ENCODE measurements at places on chromosomes 1 and 21.

DNA sequence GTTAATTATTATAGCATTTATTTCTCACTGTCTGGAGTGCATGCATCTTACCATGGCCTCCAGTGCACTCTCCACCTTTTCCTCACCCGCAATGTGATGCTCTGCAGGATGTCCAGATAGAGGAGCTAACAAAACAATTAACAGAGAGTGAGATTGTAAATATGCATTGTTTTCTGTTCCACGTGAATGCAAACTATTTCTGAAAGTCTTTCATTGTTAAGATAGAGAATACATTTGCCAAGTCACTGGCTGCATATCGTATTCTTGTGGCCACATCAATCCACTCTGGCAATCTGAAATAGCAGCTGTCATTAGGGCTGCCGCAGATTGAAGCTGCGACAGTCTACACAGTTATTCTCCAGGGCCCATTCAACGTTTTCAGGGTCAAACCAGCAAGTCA is 143.8 kb downstream of the DUSP10 start:
- DNase-seq, result no peak

GRCh38 chr1:19110257-19110927 is 99.7 kb downstream of the UBR4 start:
- DNase-seq, result no peak

DNA sequence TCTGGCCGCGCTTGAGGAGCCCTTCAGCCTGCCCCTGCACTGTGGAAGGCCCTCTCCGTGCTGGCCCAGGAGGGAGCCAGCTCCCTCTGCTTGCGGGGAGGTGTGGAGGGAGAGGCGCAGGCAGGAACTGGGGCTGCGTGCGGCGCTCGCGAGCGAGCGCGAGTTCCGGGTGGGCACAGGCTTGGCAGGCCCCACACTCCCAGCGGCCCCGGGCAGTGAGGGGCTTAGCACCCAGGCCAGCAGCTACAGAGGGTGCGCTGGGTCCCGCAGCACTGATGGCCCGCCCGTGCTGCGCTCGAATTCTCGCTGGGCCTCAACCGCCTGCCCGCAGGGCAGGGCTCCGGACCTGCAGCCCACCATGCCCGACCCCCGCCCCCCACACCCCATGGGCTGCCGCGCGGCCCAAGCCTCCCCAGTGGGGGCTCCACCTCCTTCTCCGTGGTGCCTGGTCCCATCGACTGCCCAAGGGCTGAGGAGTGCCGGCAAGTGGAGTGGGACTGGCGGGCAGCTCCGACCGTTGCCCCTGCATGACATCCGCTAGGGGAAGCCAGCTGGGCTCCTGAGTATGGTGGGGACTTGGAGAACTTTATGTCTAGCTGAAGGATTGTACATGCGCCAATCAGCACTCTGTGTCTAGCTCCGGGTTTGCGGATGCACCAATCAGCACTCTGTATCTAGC is 46.0 kb downstream of the COL24A1 start:
- no peak for DNase-seq

DNA sequence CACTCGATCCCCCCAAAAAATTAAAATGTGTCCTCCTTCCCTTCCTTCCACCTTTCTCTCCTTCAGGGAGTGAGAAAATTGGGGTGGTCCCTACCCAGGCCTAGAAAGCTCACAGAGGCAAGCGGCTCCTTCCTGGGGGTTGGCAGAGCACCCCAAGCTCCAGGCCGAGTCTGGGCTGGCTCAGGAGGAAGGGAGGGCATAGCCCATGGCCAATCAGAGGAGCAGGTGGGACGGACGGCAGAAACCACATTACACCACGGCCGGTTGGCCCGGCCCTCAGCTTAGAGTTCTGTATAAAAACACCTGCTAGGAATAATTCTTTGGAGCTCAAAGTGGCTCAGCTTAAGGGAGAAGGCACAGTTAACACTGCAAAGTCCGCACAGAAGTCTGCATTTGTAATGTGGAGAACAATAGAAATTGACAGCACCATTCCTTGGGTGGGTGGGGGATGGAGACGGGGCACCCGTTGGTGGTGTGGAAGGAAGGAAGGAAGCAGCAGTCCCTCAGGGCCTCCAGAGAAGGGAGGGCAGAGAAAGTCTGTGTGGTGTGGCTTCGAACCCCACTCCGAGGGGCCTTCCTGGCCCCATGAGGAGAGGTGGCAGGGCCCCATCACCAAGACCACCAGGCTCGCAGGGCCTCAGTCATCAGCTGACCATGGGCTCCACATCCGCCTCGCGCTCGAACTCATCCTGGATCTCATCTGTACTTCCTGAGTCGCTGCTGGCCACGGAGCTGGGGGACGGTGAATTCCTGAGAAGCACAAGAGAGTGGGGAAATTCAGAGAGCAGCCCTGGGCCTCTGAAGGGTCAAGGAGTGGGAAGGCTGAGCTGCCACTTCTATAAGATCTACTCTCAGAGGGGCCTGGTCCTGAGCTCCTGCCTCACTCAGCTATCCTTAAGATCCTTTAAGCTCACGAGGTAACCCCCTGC is 5.8 kb upstream of the ALDH4A1 start:
- no peak for DNase-seq

DNA sequence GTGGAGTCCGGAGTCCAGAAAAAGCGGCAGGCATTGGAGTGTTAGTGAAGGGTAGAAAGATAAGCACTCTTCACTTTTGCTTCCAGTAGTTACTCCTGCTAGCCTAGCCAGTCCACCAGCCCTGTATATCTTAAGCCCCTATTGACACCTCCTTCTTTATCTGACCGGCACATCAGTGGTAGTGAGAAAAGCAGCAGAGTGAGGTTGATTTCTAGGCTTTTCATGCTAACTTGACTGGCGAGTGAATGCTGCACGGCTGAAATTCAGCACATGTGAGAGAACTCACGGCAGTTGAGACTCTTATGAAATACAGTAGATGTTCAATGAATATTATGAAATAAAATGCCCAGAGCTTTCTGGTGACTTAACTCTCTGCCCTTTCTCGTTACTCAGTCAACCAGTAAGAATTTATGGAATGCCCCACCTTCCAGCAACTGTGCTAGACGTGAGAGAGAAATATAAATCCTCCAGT is 128.2 kb downstream of the CACHD1 start:
- no peak for DNase-seq

- no peak for DNase-seq
Measured at GRCh38 chr1:94864821-94865220, 44.7 kb downstream of the SLC44A3 start.

DNA sequence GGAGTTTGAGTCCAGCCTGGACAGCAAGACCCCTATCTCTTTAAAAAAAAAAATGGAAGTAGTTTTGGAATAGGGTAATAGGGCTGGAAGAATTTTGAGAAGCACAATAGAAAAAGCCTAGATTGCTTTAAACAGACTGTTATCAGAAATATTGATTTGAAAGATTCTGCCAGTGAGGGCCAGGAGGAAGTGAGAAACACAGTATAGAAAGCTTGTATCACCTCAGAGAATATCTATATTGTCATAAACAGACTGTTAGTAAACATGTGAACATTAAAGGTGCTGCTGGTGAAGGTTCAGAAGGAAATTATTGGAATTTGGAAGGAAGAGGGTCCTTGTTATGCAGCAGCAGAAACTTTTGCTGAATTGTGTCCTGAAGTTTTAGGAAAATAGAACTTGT is 24.8 kb upstream of the PSEN2 start:
- DNase-seq, result no peak

DNA sequence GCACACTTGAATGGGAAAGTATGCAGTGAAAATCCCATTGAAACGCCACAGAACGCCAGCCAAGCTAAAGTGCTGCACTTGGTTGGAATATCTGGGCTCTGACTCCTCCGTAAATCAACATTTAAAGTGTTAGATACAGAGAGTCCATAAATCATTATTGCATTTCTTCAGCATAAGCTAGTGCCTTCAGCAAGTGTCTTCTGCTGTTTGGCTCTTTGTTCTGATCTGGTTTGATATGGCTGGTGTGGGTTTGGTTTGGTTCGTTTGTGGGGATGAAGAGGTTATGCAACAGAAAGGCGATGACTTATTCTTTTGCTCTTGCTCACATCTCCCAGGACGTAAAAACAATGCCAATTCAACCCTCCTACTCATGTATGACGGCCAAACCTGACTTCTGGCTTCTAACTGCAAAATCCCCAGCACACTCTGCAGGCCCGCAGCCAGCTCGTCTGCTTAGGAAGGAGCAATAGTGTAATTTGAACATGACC is 121.8 kb upstream of the ERG start:
- no peak for DNase-seq

DNA sequence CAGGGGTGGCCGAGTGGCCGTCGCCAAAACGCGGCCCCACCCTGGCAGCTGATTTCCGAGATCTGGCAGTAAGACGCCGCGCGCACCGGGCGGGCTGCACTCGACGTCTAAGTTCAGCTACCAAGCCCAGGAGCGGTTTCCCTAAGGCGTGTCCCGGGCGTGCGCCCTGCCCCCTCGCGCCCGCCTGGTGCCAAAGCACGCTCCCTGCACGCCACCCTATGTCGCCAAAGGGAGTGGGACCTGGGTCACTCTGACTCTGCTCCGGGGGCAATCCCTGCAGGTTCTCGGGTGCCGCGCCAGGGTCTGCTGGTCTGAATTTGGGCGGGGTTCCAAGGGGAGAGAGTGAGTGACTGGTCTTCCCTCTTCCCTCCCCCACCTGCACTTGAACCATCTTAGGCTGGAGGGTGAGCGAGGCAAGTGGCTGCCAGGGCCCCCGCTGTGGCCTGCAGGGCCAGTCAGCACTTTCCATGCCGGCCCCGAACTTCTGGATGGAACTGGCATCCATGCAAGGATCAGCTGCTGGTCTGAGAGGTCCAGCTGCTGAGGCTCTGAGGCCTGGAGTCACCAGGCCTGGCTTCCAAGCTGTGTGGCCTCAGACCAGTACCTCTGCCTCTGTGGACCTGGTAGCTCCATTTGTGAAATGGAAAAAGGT is at the start of gene LRRC38:
TSS of gene LRRC38 (minus strand) at position 109 of the 652 bp plus-strand sequence. CDS start 410 bp downstream, outside the sequence.
- DNase-seq, result no peak

GRCh38 chr1:230328342-230329015 is 97.7 kb downstream of the PGBD5 start:
- no peak for DNase-seq

GRCh38 chr1:230972855-230973271 is 5.8 kb downstream of the TTC13 start:
- DNase-seq, result peak; percentile 33

DNA sequence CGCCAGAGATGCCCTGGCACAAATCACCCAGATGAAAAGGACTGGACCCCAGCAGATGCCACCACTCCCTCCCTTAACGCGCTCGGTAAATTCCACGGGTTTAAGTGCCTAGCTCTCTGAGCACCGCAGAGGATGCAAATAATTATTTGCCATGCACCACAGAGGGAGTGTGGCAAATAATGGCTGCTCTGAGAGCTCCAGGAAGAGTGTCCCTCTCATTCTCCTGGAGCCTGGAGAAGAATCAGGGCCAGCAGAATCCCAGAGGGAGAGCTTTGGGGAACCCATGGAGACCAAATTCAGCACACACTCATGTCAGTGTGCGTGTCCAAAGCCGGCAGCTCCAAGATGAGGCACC is 667 bp downstream of the HHIPL2 start:
- no peak for DNase-seq

DNA sequence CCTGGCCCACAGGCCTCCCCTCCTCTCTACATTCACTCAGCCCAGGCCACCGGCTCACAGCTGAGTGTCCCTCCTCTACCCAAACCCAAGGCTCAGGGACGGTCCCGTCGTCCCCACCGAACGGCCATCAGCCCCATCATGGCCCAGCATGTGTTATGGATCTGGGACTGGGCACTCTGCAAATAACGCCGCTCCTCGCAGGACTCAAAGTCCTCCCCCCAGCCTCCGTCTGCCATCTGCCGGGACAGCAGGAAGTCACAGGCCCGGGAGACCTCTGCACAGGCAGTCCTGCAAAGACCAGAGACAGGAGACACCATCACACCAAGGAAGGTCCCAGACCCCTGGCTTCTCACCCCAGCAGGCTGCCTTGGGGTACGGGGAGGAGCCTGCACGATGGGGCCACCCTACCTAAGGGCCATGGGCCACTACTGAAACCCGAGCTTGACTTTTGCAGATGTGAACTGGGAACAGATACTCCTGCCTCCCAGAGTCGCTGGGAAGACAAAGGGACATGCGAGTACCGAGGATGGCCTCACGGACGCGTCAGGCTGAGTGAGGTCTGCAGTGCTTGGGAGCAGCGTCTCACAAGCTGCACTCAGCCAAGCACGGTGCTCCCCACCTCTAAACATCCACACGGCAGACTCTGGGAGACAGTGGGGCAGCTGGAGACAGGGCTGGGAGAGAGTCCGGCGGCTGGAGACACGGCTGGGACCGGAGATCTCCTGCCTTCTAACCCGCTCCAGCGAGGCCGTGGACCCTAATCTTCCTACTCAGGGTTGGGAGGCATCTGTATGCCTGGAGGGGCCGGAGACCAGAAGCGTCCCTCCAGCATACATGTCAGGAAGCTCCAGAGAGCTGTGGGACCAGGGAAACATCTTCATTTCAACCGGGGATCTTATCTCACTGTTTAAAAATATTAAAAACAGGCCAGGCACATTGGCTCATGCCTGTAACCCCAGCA is 10.4 kb upstream of the SPATC1L start:
- DNase-seq, result no peak

- no peak for DNase-seq
Measured at GRCh38 chr1:47524272-47524671, 86.4 kb downstream of the FOXD2 start.

- DNase-seq, result no peak
Measured at GRCh38 chr1:43844114-43844513, 89.5 kb upstream of the ARTN start.

DNA sequence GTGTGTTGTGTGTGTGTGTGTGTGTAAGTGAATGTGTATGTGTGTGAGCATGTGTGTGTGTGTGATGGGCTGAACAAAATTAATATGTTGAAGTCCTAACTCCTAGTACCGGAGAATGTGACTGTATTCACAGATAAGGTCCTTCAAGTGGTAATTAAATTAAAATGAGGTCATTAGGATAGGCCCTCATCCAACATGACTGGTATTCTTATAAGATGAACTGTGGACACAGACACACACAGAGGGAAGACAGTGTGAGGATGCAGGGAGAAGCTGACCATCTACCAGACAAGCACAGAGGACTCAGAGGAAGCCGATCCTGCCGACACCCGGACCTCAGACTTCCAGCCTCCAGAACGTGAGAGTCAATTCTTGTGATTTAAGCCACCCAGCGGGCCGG is 91.2 kb upstream of the PGBD5 start:
- DNase-seq, result no peak

DNA sequence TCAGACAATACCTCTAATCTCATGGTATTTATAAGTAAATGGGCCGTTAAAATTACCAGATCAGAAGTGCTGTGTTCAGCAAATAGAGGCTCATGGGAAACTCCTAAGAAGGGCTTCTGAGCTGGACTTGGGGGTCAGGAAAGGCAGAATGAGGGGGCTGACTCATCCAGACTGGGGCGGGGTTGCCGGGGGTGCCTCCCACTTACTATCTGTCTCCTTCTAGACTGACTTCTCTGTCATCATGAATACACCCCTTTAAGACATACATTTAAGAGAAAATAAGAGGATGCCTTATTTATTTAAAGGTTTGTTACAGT is 96.0 kb upstream of the ERRFI1 start:
- DNase-seq, result no peak

DNA sequence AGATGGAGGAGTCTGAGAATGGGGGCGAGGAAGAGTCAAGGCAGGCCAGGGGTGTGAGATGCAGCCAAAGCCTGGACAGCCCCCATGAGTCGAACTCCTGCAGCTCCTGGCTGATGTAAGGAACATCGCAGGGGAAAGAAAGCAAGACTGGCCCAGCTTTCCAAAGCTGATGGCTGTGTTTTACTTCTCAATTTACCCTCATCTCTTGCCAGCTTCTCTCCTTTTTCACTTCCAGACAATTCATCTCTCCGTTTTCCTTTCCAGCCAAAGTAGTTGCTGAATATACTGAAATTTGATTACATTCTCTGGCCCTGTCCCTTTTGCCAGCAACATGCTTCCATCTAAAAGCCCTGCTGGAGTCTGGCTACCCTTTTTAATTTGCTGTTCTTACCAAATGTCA is 40.0 kb upstream of the UBE2U start:
- DNase-seq, result no peak

GRCh38 chr1:232872284-232872683 is 67.1 kb downstream of the MAP10 start:
- DNase-seq, result no peak
